ENCODE measurements at places on chromosomes 6 and 20. TPM values are rescaled to one million over a fixed set of nuclear protein-coding genes. Genes with fewer than 3 reads are reported as not detected.

C6orf15 gene
- 4.7 TPM for total RNA-seq

TINAG gene
- 0.20 TPM for total RNA-seq

CYP39A1 gene
- total RNA-seq, result 10.8 TPM

SPEF1 gene
- total RNA-seq, result not detected

DSP gene
- 467 TPM for total RNA-seq

ANKEF1 gene
- total RNA-seq, result 1.3 TPM

ZSWIM3 gene
- total RNA-seq, result 3.6 TPM

REM1 gene
- 2.2 TPM for total RNA-seq

ADAM33 gene
- 53.2 TPM for total RNA-seq

TRAPPC3L gene
- 0.49 TPM for total RNA-seq

CST5 gene
- not detected for total RNA-seq

CFB gene
- 2.2 TPM for total RNA-seq

HSPA1L gene
- total RNA-seq, result 1.8 TPM

CAGE1 gene
- total RNA-seq, result not detected

ZNF334 gene
- total RNA-seq, result 7.6 TPM

IL17A gene
- total RNA-seq, result not detected

LGSN gene
- not detected for total RNA-seq

RNF5 gene
- 28.5 TPM for total RNA-seq

ZSCAN16 gene
- total RNA-seq, result 2.8 TPM

FGD2 gene
- 5.4 TPM for total RNA-seq

STK35 gene
- total RNA-seq, result 13.1 TPM

CFAP61 gene
- 0.20 TPM for total RNA-seq

Measured in skin of body (tissue), 3 donors.